ENCODE measurements at places on chromosomes 6 and 20.

DNA sequence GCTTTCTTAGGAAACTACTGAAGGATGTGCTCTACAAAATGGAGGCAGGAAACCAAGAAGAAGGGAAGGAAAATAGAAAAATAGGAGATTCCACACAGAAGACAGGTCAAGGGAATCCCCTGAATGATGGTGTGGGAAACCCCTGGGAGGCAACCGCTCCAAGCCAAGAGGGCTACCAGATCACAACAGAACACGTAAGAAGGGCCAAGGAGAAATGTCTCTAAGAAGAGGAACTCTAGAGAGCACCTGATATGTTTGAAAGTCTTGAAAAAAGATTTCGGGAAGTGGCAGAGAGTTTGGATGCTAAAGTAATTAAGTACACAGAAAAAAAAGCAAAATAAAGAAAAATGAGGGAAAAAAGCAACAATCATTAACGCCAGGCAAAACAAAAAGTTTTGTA, 7.1 kb downstream of the KIF13A start:
- no peak for DNase-seq

DNA sequence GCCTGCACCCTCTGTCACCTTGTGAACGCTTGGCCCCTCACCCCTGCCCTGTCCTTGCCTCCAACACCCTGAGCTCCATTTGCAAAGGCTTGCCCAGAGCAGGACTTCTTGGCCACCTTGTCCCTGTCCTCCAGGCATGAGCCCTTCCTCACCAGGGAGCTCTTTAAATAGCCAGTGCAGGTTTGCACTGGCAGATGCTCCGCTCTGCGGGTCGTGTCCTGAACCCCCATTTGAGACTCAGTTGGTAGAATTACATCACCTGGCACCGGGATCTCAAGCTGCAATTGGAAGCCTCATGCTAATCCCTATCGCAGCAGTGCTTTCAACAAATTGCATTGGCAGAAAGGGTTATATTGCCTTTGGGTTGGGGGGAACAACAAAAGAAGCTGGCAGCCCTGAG, 85.9 kb downstream of the TRMT6 start:
- DNase-seq: no peak

- no peak for DNase-seq
Observed at GRCh38 chr20:18055261-18055660, 2.5 kb downstream of the OVOL2 start.

DNA sequence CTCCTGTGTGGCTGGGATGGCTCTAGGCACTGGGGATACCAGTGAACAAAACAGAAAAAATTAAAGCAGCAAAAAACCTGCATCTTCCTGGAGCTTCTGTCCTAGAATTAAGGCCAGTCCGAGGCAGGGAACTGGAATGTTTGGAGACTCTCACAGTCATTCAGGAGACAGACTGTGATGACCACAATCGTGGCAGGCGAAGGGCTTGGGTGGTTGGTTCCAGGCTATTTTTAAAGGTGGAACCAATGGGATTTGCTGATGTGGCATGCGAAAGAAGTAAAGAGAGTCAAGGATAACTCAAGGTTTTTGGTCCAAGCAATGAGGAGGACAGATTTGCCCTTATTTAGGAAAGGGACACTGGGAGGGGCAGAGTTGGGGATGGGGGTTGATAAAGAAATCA, 66.9 kb downstream of the SULF2 start:
- no peak for DNase-seq

DNA sequence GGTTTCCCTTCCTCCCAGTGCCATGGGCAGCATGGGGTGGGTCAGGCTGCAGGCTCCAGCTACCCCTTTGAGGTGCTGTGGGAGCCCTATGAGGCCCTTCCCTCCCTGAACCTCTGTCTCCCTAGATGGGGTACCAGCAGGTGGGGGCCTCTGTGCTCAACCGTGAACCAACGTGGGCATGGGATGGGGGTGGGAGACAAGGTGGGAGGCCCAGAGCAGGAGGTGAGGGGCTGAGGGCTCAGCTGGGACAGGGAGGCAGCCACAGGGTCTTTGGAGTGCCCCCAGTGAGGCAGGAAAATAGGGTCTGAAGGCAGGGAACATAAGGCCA, 33.3 kb downstream of the SUN5 start:
- DNase-seq: no peak

DNA sequence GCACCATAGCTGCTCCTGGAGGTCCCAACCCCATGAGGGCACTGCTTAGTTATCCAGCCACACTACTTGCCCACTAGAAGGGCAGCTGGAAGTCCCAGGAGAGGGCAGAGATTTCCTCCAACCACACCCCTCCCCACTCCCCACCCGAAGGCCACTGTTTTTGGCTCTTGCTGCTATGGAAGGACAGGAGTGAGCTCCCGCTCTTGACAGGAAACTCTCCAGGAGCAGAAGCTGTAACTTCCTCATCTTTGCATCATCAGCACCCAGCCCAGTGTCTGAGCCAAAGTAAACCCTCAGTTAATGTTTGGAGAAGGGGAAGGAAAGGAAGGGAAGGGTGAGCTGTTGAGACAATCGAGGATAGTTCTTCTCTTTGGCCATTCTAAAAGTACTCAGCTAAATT, 120.7 kb downstream of the MTFR2 start:
- DNase-seq: no peak

DNA sequence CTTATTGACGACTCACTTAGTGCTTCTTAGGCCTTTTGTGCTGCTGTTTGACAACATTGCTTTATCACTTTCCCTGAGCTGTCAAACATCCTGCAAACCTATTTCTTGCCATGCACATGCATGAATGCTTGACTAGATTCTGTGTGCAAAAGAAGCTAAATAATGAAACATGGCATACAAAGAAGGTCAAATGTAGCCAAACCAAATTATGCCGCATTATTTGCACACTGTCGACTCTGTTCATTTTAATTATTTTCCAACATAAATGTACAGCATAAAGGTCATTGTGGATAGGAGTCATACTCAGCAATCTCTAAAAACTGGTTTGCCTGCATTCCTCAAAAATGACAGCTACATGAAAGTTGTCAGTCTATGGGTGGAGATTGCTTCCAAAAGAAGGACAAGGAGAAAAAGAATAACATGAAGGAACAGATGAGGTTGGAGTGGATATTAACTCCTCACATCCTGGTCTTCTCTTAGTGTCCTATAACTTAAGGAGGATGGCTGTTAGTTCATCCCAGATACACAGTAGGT, 123.1 kb upstream of the STXBP5 start:
- no peak for DNase-seq
